ENCODE measurements at places on chromosomes 3 and 15. TPM values are rescaled to one million over a fixed set of nuclear protein-coding genes. Genes with fewer than 3 reads are reported as not detected.
A peak's percentile ranks its signal among the peaks of the same experiment; 100 is the strongest.

CLRN1 gene
- not detected for total RNA-seq

SOX2 gene
- total RNA-seq, result not detected

ALDH1L1 gene
- not detected for total RNA-seq

GRCh38 chr3:55801068-55801467 is 314.0 kb upstream of the WNT5A start:
- no peak overlapping the region for H3K27ac ChIP-seq
- no peaks in the 10 kb centered on the region for H3K36me3 ChIP-seq
- H3K4me3 ChIP-seq, result no peak overlapping the region
- no peaks in the 10 kb centered on the region for H3K27me3 ChIP-seq

IGSF10 gene
- not detected for total RNA-seq

GRCh38 chr3:42205800-42206514 is 60.0 kb downstream of the CCK start:
- peaks cover 12% of the 10 kb centered on the region for H3K4me1 ChIP-seq
- no peak for DNase-seq
- H3K4me3 ChIP-seq, result no peak overlapping the region
- H3K27ac ChIP-seq, result peak overlapping the region; percentile 37
- H3K36me3 ChIP-seq, result peaks cover 38% of the 10 kb centered on the region

CDCP1 gene
- 8.7 TPM for total RNA-seq

DNA sequence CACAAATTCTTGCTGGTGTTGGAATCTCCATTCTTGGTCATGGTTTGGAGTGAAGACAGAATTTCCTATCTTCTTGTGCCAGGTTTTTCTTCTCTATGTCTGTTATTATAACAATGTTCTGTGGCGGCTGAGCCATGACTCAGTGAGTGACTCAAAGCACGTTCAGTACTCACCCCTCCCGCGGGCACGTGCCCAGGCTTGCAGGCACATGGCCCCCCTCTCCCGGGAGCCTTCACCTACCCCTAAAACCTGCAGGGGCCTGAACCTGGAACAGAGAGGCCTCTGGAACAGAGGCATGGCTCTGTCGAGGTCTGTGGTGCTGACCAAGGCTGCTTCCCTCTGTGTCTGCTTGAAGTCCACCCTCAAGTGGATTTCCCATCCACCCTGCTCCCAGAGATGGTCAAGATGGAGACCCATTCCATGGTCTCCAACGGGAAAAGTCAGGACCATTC is 27.6 kb downstream of the PLXNB1 start:
- H3K27me3 ChIP-seq, result no peaks in the 10 kb centered on the region
- H3K4me1 ChIP-seq, result peaks cover 1% of the 10 kb centered on the region
- H3K36me3 ChIP-seq, result no peaks in the 10 kb centered on the region
- H3K4me3 ChIP-seq, result no peak overlapping the region
- no peak overlapping the region for H3K27ac ChIP-seq

- no peaks in the 10 kb centered on the region for H3K36me3 ChIP-seq
- DNase-seq, result no peak
- H3K4me3 ChIP-seq, result no peak overlapping the region
- H3K27ac ChIP-seq, result no peak overlapping the region
Measured at GRCh38 chr3:153050978-153051377, 111.0 kb upstream of the RAP2B start.

DNA sequence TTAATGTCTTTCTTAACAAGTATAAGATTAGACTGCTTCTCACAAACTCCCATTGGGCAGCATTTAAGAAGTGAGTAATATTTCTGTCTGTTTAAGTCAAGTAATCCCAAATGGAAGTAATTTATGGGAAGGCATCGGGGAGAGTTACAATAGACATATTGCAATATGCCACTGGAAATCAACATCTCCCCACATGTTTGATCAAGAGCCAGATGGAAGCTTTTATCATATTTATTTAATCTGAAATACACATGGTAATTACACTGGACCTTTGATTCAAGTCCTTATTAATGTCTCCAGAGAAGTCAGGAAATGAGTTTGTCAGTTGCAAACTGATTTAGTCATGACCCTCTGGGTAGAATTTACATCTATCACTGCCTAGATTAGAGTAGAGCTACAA is 943.8 kb downstream of the VGLL3 start:
- no peak overlapping the region for H3K4me3 ChIP-seq
- H3K27me3 ChIP-seq, result no peaks in the 10 kb centered on the region
- no peak overlapping the region for H3K27ac ChIP-seq
- H3K4me1 ChIP-seq, result no peaks in the 10 kb centered on the region
- no peaks in the 10 kb centered on the region for H3K36me3 ChIP-seq

GRM7 gene
- total RNA-seq, result not detected

AHSG gene
- not detected for total RNA-seq

GRCh38 chr3:150765949-150766720 is 3.2 kb upstream of the SIAH2 start:
- peaks cover 5% of the 10 kb centered on the region for H3K36me3 ChIP-seq
- no peak overlapping the region for H3K27ac ChIP-seq
- peaks cover 21% of the 10 kb centered on the region for H3K4me1 ChIP-seq
- peaks cover 3% of the 10 kb centered on the region for H3K27me3 ChIP-seq
- no peak for DNase-seq

DNA sequence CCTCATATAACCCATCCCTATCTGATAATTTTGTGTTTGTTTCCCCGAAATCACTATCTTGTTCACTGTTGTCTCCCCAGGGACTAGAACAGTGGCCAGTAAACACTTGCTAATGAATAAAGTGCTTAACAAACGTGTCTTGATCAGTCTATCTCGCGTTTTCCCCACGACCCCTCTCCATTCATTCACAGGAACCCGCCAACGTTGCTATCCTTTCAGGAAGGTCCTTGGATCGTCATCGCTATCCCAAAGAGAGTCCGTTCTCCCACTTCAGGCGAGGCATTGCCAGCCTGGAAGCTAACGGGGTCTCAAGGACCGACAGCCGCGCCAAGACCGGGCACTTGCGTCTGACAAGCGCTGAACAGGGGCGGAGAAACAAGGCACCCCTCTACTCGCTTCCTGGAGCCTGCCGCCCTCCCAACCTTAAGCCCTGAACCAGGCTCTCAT is 344 bp downstream of the LINS1 start:
- H3K36me3 ChIP-seq, result peaks cover 24% of the 10 kb centered on the region
- peaks cover 46% of the 10 kb centered on the region for H3K4me1 ChIP-seq
- no peak overlapping the region for H3K27ac ChIP-seq
- DNase-seq, result no peak
- no peaks in the 10 kb centered on the region for H3K27me3 ChIP-seq

GRCh38 chr3:2568156-2568555 is 469.5 kb downstream of the CNTN4 start:
- H3K36me3 ChIP-seq, result no peaks in the 10 kb centered on the region
- no peak overlapping the region for H3K4me3 ChIP-seq
- no peak overlapping the region for H3K27ac ChIP-seq
- H3K27me3 ChIP-seq, result no peaks in the 10 kb centered on the region
- no peak for DNase-seq

RYR3 gene
- not detected for total RNA-seq

TLR9 gene
- 1.6 TPM for total RNA-seq

DNA sequence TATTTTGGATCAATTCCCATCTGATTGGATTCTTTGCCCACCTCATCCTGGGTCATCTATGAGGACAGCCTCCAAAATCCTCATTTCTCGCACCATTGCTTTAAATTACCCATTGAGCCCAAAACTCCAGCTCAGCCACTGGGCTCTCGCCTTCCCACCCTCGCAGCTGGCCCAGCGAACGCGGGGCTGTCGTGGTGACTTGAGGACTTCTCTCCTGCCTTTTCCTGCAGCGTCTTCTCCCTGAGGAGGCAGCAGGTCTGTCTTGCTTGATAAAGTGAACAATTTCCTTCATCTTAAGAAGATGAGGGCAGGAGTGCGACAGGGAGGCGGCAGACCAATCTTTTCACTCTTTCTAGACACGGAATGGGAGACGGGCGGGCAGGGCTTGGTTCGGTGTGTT is 33.0 kb upstream of the SNRPA1 start:
- H3K27ac ChIP-seq, result peak overlapping the region; percentile 25
- DNase-seq, result no peak

ITGA11 gene
- total RNA-seq, result 0.61 TPM

GRCh38 chr3:13376091-13376490 is 44.0 kb downstream of the NUP210 start:
- no peaks in the 10 kb centered on the region for H3K27me3 ChIP-seq
- DNase-seq, result no peak
- no peak overlapping the region for H3K27ac ChIP-seq
- H3K4me3 ChIP-seq, result no peak overlapping the region
- H3K4me1 ChIP-seq, result peaks cover 3% of the 10 kb centered on the region

DNA sequence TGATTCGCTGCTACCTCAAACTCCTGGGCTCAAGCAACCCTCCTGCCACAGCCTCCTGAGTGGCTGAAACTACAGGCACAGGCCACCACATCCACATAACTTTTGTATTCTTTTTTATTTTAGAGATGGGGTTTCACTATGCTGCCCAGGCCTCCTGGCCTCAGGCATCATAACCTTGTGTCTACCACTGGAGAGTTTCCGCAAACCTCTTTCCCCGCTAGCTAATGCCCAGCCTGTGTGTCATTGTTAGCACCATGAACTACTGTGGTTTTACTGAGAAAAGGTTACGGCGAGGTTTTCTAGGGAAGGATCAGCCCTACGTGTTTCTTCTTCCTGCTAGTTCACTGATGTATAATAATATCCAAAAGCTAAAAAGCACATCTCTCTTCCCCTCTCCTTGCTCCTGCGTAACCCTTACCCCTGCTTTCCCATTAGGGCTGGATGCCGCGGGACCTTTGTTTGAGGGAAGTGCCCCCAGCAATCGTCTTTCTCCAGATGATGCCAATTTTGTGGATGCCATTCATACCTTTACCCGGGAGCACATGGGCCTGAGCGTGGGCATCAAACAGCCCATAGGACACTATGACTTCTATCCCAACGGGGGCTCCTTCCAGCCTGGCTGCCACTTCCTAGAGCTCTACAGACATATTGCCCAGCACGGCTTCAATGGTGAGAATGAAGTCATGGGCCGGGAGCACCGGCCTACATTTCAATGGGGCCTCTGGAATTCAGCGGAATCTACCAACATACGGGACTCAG is 113.7 kb downstream of the LIPC start:
- no peaks in the 10 kb centered on the region for H3K27me3 ChIP-seq
- peak; percentile 60 for DNase-seq
- peak overlapping the region; percentile 98 for H3K27ac ChIP-seq
- H3K4me3 ChIP-seq, result peak overlapping the region; percentile 80
- peaks cover 36% of the 10 kb centered on the region for H3K4me1 ChIP-seq

COPS2 gene
- 61.1 TPM for total RNA-seq

DNA sequence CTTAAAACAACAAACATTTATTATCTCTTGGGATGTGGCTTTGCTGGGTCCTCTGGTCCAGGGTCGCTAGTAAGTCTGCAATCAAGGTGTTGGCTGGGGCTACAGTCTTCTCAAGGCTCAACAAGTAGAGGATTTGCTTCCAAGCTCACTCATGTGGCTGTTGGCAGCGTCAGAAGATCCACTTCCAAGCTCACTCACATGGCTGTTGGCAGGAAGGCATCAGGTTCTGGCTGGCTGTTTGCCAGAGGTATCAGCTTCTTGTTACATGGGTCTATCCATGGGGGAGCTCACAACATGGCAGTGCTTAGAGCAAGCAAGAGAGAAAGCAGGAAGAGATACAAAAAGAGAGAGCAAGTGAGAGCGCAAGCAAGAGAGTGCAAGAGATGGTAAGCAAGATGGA is 15.0 kb upstream of the BNC1 start:
- no peaks in the 10 kb centered on the region for H3K36me3 ChIP-seq
- H3K27me3 ChIP-seq, result peaks cover 37% of the 10 kb centered on the region
- no peak overlapping the region for H3K4me3 ChIP-seq
- peaks cover 1% of the 10 kb centered on the region for H3K4me1 ChIP-seq
- no peak for DNase-seq

DNA sequence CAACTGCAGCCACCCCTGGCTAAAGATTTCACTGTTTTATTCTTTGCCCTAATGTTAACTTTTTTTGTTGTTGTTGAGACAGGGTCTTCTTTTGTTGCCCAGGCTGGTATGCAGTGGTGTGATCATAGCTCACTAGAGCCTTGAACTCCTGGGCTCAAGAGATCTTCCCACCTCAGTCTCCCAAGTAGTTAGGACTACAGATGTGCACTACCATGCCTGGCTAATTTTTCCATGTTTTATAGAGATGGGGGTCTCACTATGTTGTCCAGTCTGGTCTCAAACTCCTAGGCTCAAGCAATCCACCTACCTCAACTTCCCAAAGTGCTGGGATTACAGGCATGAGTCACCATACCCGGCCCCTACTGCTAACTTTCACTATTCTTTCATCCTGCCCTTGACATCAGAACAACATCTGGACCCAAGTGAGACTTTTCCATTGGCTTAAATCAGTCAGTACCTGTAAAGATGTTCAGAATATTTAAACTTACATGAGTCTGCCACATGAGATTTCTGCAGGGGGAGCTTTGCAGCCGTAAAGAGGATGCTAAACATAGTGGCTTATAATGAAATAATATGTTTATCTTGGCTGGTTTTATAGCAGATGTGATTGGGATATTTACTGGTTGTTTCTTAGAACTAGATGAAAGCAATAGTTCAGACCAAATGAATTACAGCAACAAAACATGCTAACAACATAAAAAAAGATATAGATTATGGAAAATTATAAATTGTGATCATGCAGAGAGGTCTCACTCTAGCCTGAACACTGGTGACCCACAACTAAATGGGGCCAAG is 73.6 kb downstream of the HMG20A start:
- H3K4me1 ChIP-seq, result peaks cover 16% of the 10 kb centered on the region
- no peak overlapping the region for H3K4me3 ChIP-seq
- H3K36me3 ChIP-seq, result peaks cover 7% of the 10 kb centered on the region
- H3K27me3 ChIP-seq, result no peaks in the 10 kb centered on the region
- no peak for DNase-seq

Data from activated naive CD8-positive, alpha-beta T cell treated with anti-CD3 and anti-CD28 coated beads, Interleukin-2, amount 10 ng/mL, durations not matched to agents 7 days and 5 days (primary cell).